NCI-H1048 (cell line): ENCODE measurements at places on chromosomes 3 and 15.

DNA sequence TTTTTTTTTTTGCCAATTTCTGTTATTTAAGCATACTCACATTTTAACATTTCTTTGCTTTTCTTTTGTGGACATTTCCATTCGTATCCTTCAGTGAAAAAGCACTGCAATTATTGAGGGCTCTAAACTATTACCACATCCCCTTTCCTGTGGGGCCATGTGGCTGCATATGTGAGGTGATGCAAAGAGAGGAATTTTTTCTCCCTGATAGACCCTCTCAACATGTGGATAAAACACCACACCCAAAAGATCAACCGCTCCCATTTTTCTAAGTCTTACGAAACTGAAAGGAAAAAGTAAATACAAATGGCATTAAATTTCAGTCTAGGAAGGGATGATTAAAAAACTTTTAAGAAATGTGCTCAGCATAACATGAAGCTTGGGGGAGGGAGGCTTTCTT, 68.8 kb downstream of the DNAJC13 start:
- no peak for DNase-seq

- no peak for DNase-seq
These were observed 90.5 kb downstream of the AQP9 start for GRCh38 chr15:58228718-58229117.

DNA sequence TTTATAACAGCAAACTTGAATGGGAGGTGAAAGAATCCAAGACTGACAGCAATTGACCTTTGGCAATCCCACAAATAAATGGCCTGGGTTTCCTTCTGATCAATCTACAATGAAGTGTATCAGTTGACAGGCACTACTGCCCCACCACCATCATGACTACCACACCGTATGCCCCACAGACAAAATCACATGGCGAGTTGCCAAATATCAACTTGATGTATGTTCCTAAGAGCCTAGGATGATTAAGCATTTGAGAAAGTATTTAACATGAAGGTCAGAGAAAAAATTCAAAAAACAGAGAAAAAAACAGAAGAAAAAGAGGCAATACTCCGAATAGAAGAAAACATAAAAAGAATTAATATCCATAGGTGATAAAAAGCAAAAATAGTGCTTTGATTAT, 215.9 kb upstream of the STAC start:
- no peak for DNase-seq

DNA sequence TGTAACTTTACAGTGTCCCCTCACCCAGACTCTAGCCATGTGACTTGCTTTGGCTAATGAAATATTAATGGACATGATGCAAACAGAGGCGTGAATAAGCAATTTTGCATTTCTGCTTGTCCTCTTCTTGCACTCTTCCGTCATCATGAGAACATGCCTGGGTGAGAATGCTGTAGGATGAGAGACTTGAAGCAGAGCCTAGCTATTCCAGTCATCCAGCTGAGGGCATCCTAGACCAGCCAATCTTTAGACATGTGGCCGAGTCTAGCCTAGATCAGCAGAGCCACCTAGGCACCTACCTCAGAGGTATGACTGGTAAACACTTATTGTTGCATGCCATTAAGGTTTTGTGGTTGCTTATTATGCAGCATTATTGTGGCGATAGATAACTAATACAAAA, 450.5 kb upstream of the AZI2 start:
- DNase-seq: no peak

DNA sequence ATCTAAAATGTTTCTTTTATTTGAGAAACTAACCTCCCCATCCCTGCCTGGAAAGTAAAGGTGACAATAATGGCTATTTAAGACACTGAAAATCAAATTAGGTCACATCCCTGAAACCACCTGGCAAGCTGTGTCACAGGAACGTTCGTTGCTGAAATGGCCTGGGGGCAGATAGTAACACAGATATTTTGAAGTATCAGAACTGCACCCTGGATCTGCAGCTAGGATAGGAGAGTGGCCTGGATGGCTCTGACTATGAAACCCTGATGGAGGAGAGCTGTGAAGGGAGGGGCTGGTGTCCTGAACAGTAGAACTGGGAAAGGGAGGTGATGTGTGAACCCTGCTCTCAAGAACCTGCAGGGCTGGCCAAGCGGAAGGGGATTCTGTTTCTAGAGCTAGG, 648.3 kb upstream of the CFAP20DC start:
- DNase-seq: no peak

DNA sequence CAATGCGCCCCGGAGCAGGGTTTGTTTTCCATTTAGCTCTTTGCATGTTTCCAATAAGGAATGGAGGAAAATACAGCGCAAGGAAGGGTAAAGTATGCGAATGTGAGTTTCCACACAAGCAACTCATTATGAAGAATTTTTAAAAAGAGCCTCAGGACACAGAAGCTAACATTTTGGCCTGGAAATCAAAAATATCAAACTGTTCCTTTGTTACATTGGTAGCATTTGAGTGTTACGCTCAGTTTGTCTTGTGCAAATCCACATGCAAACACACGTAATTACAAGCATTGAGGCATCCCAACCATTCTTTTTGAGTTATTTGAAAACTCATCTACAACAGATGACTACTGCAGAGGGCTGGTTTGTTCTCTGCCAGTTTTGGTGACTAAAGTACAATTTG, 93.0 kb upstream of the SNRPA1 start:
- no peak for DNase-seq

GRCh38 chr15:85116066-85116465, 134.4 kb downstream of the PDE8A start:
- DNase-seq: no peak

- DNase-seq: no peak
These were observed 70.9 kb upstream of the UBE3A start for GRCh38 chr15:25509703-25510102.

DNA sequence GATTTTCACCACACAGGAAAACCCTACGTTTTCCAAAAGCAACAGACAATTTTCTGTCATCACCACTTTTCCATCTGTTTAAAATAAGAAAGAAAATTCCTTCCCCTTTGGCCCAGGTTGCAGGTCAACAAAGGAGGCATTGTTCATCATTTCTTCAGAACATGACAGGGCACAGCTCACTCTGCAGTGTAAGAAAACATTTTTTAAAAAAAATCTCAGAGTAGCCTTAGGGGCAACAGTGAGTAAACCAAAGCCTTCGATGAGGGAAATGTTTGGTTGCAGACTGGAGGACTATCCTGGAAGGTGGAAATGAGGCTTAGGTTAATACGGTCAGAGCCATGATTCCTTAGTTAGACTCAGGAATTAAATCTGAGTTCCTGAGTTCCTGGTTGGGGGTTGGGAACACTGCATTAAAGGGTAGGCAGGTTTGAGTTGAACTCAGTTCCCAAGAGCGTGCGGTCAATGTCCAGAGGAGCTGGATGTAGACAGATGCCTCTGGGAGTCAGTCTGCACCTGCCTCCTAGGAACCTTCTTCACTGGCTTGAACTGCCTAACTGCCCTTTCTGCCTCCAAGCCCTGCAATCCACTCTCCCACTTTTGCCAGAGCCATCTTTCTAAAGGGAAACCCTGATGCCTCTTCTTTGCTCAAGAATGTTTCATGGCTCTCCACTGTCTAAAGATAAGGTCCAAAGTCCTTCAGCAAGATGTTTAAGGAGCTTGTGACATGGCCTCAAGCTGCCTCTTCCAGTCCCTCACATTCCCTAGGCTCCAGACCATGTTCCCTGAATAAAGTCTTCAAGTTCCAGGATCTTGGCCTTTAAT, 3.3 kb upstream of the HES1 start:
- DNase-seq: no peak

- no peak for DNase-seq
These were observed 72.4 kb downstream of the CHDH start for GRCh38 chr3:53773611-53774368.

DNA sequence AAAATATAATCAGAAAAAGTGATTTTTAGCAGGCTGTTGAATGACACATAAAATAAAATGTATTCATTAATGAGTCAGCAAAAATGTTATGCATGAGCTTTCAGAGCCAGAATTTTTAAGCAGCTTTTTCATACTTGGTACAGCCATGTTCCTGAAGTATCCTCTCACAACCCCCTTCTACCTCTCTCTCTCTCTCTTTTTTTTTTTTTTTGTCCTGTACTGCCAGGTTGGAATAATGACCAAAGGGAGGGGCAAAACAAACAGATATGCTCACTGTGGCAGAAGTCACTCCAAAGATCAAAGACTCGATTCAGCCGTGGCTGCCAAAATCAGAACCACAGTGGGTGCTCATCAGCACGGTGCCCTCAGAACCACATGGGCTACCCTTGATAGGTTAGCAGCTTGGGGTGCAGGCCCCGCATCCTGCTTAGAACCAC, 383.0 kb downstream of the ZBTB20 start:
- DNase-seq: no peak

DNA sequence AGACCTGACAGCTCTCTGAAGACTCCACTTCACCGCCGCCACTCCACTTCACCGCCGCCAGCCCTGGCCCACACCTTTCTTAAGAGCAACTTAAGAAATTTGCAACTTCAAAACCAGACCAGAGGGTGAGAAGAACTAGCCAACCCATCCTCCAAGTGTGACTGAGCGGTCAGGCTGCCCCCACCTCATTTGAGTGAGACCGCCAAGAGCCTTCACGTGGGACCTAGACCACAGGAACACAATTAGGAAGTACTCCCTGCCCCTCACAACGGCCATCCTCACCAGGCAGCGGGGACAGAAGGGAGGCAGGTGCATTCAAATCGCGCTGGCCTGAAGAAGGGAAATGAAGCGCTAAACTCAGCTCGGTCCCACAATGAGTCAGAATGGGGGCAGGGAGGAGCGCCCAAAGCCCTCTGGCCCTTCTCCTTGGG, 156.8 kb upstream of the BCL6 start:
- DNase-seq: no peak

GRCh38 chr15:89640245-89640644, 15.0 kb downstream of the KIF7 start:
- DNase-seq: no peak

DNA sequence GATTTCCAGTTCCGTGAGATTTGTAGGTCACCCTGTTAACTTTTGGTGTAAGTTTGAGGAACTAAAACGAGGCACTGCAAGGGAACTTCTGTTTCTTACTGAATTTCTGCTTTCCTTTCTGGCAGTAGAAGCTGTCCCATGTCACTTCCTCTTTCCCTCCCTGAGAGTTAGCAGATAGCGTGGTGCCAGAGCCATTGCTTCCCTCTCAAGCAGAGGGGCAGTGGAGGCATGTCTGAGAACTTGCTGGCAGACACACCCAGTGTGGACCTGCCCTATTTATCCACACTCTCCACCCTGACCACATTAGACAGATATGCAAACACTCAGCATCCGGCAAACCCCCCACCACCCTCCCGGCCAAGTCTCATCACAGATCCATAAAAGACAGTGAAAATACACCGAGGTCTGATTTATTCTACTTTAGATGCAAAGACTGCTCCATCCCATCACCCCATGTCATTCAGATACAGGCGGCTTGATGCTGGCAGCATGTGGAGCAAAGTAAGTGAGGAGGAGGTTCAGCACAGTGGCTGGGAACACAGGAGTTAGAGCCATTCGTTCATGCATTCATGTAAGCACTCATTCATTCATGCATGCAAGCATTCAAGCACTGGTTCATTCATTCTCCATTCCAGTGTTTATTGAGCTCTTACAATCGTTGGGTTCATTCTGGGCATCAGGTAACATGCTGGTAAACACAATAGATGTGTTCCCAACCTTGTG, 324.7 kb downstream of the SHQ1 start:
- no peak for DNase-seq

GRCh38 chr3:125043599-125044151, 12.1 kb downstream of the HEG1 start:
- DNase-seq: no peak

GRCh38 chr15:77513226-77513625, 92.5 kb downstream of the HMG20A start:
- no peak for DNase-seq

GRCh38 chr15:47437491-47437890, 279.8 kb upstream of the SEMA6D start:
- DNase-seq: no peak

GRCh38 chr3:46283881-46284450, 41.7 kb downstream of the CCR3 start:
- DNase-seq: no peak

DNA sequence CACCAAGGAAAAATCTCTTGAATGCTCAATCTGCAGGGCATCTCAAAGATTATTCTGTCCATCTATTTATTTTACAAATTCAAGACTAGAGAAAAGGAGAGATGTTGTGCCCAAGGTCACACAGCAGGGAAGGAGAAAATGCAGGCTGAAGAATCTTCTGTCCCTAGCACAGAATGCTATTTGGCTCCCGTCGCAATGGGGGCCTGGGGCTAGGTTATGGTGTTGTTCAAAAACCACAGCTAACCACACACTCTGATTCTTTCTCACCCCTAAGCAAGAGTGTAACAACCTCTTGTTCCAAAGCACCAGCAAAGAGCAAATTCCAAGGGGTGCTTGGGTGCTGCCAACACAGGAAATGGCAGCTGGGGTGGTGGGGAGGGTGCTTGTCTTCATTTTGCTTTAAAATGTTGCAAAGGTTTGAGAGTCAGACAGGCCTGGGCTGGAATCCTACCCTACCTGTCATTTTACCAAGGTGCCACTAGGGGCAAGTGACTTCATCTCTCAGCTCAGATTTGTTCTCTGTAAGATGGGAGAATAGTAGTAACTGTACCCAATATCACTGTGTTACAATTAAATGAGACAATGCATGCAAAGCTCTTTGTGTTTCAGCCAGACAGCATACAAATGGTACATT, 112.5 kb downstream of the ADAMTS9 start:
- no peak for DNase-seq

- DNase-seq: no peak
These were observed 92.5 kb downstream of the PIK3R4 start for GRCh38 chr3:130654091-130654490.

DNA sequence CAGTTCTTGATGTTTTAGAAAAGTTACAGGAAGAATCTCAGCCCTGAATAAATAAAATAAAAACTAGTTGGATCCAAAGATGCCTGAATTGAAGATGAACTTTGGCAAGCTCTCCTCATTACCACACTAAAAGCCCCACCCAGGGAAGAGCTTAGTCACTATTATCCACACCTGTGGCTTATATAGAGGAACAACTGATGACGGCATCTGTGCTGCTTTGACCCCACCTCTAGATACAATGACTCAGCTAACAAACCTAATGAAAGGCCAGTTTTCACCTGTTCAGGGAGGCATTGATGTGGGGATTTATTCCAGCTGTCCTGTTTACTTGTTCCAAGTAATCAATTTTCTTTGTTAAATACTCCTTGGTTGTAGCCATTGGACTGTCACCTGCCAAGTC, 604.7 kb upstream of the EPHA6 start:
- no peak for DNase-seq

GRCh38 chr3:117243657-117244056, 534.1 kb downstream of the TUSC7 start:
- DNase-seq: no peak

DNA sequence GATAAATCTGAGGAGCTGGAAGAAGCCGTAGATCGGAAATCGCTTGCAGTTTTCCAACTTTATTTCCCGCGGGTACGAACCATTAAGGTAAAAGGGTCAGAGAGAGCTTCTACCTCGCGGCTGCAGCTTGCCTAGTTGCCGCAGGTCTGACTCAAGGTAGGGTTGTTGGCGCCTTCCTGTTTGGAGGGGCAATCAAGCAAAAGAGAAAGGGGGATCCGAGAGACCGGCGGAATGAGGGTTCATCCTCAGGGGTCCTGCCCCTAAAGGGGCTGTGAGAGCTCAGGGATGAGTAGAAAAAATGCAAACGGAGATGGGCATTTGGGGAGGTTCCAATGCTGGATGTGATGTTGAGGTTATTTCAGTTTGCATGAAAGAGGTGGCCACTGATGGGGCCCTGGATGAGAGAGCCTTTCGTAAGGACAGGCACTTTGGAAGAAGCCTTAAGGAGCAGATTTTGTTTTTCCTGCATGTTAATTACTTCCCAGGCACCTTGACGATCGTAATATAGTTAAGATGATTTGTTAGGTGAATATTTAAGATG, 265.4 kb downstream of the CGGBP1 start:
- no peak for DNase-seq
